Activated T-cell treated with anti-CD3 and anti-CD28 coated beads for 1 hour (primary cell): ENCODE measurements at places on chromosomes 7 and 10.

DNA sequence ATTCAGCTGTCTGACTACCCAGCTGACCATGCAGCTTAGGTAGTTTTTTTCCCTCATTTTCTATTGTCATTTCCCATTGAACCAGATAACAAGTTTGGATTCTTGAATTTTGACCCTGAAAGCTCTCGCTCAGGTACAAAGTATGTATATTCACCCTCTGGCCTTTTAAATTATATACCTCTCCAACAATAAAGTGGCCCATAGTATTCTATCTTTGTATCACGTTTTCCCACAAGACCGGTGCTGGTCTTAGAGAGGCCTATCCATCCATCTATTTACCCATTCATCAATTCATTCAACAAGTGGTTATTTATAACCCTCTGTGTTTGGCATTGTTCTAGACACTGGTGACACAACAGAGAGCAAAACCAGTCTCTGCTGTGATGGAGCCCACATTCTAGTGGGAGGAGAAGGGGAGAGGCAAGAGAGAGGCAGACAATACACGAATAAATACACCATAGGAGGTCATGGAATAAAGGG lies 35.2 kb upstream of the NPSR1 start:
- DNase-seq: no peak

- no peak for DNase-seq
Measured at GRCh38 chr7:119783799-119784198, 489.2 kb upstream of the KCND2 start.

- DNase-seq: no peak
Measured at GRCh38 chr10:96973809-96974747, 142.0 kb downstream of the LCOR start.

GRCh38 chr10:128369101-128369650 lies 243.0 kb upstream of the MKI67 start:
- DNase-seq: no peak

DNA sequence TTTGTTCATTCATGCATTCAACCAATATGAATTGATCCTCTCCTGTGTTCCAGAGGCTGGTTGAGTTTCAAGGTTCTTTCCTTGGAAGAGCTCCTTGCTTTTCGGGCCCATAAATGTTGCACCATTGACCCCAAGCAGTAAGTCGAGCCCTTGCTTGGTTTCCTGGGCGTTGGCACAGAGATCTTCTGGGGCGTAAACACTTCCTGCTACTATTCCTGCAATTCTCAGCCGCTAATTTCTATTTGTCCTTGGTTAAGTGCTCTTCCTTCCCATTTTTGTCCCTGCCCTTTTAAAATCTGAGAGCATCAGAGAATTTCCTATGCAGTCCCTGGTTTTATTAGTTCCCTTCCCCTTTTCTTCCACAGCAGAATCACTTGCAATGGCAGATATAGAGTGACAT lies 44.1 kb upstream of the ADRB1 start:
- DNase-seq: no peak

GRCh38 chr10:15879663-15880062 lies 19.4 kb upstream of the MINDY3 start:
- DNase-seq: no peak

- no peak for DNase-seq
Measured at GRCh38 chr10:13090289-13090688, 9.7 kb upstream of the OPTN start.

GRCh38 chr10:24128066-24128730 lies 80.7 kb upstream of the KIAA1217 start:
- no peak for DNase-seq
